ENCODE measurements at places on chromosomes 4 and X.

DNA sequence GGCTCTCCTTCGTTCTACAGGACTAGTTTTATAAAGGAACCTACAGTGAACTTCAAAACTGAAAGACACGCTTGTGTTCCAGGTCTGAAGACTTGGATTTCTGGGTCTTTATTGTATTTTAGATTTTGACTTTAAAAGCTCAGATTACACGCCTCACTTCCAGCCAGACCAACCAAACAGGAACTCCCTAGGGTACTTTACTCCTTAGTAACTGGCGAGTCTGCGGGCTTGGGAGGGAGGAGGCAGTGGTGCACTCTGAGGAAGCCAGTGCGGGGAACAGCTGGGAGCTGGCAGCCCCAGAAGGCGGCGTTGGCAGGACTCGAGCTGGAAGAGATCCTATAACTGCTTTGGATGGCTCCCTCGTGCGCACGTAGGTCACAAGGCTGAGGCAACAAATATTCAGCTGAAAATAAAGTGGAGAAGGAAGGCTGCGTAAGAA lies 391 bp upstream of the PHKA1 start:
- no peak for DNase-seq

- peak; percentile 56 for DNase-seq
Measured at GRCh38 chr4:15765910-15766697, 12.0 kb upstream of the CD38 start.

DNA sequence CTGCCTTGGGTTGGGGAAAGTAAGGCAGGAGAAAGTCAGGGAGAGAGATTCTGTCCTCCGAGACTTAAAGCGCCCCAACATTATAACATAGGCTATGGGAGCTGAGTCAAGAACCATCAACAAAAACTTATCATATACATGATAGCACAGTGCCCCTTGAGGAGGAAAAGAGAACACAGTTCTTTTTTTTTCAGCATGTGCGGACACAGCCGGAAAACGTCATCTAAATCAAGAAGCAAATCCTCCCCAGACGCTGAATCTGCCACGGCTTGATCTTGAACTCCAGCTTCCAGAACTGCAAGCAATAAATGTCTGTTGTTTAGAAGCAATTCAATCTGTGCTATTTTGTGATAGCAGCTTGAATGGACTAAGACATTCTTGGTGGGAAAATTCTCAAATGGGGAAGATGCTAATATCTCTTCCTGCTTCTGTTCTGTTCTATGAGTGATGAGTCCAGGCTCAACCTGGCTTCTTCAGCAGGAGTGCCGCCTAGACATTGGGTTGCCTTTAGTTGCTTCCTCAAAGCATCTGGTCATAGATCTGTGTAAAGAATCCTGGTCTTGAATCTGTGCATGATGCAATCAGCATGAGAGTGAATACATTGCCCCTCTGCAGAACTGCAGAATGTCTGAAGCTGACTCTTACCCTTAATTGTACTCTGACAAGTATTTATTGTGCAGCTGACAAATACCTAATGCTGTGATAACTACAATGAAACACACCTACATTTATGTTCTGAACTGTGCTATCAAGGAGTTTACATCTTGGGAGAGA lies 549.8 kb upstream of the PRKX start:
- no peak for DNase-seq

DNA sequence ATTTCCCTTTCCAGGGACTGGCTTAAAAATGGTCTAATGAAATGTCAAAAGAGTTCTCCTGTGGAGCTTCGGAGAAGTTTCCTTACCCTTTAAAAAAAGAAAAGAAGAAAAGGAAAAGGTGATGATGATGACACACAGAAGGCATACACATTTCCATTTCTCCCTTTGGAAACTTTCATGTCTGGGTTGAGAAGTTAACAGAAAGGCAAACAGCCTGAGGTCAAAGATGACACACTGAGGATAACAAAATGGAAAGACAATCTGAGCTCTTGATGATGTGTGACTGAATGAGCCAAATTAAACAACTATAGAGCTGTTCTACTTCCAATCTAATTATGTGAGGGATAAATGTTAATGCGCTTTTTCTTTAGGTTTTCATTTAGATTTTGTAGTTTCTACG lies 32.2 kb downstream of the NFXL1 start:
- DNase-seq = no peak

DNA sequence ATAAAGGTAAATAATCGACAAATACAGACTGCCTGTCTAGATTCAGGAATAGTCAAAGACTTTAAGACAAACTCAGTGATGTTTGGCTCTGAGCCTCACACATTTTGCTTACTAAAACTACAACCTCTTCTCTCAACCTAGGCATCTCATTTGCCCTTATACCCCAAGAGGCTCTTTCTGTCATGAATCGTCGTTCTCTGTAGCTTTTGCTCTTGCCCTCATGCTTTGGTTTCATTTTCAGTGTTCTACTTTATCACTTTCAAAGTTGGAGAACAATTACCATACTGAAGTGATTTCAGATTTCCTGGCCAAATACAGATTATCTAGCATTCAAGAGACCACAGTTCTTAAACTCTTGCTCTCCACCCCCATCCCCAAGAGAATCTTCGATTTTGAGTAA lies 114.1 kb upstream of the RAP2C start:
- no peak for DNase-seq

DNA sequence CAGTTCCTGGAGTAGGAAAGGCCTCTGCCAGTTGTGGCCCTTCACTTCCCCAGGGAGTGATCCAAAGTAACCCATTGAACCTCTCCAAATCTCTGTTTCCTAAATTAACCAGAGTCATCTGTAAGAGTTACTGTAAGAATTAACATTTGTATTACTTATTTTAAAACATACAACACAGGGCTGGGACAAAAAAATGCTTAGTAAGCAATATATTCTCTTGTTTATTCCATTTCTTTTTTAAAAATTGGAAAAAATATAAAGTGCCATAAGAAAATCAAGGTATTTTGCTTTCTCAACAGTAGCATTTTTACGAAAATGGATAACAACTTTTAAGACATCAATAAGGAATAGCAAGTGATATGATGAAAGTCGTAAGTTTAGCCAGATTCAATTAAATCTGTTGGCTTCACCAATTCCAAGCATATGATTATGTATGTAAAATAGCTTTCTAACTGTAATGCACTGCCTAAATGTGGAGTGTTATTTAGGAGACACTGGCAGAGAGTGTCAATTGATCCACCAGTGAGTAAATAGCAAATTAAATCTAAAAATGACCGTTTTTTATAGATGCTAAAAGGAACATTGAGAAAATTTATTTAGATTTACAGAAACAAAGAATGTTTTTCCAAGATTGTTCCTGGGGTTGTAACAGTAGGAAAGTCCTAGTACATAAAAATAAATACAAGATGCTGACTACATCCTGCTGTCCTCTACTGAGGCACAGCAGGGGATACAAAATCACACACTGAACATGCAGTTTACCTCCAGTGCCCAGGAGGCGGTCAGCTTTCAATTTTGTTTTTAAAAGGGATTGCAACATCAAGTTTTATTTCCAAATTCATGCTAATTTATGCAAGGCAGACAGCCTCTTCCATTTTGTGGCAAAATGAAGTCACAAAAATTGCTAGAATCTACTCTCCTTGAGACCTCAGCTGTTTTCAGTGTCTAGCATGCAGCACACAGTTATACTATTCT lies 53.7 kb downstream of the GPM6A start:
- no peak for DNase-seq

DNA sequence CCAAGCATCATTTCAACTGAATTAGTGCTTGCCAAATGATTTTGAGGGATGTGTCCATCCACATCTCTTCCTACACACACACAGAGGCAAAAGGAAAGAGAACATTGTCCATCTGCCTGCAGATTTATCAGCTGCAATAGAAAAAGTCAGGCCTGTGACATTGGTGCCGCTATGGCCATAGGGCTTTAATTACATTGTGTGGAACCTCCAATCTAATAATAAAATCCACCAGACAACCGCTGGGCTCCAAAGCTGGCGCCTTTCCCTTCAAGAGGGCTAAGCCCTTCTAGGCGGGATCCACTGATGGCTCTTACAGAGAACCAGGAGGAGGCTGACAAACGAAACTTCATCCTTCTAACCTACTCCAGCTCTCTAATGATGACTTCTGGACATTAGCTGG lies 60.6 kb downstream of the PHOX2B start:
- DNase-seq = no peak

DNA sequence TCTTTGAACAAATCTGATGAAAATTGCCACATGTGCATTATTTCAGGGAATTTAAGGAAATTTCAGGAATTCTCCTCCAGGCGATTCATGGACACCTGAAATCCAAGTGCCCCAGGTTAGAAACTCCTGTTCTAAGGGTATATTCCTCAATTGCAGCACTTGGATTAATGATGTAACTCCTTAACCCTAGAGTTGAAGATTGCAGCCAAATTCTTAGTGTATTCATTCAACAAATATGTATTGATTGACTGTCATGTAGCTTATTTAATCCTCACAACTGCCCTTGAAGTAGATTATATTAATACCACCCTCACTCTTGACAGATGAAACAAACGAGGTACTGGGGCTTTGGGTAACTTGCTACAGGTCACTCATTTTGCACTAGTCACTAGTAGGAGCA lies 11.3 kb downstream of the CETN2 start:
- DNase-seq = no peak

- no peak for DNase-seq
Measured at GRCh38 chrX:20240201-20240600, 26.5 kb downstream of the RPS6KA3 start.

DNA sequence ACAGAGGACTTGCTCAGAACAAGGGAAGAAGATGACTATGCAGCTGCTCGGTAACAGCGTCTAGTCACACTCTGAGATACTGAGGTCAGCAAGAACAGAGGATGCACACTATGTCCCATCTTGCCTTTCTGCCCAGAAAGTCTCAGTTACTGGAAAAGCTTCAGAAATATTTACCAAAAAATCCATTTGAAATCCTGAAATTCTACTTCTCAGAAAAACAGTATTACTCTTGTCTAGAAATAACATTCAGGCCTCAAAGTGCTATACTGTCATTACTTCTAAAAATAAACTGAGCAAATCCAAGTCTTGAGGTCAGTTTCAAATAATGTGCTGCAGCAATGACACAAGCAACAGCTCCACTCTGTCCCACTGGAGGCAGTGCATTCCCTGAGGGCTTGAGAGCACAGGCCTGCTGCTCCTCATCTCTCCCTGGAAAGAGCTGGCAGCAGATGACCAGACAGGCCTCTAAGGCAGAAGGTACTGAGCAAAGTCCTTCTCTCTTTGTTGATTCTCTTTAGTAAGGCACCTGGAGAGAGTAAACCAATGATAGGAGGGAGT lies 76.9 kb downstream of the CAMK2D start:
- DNase-seq = peak; percentile 22

DNA sequence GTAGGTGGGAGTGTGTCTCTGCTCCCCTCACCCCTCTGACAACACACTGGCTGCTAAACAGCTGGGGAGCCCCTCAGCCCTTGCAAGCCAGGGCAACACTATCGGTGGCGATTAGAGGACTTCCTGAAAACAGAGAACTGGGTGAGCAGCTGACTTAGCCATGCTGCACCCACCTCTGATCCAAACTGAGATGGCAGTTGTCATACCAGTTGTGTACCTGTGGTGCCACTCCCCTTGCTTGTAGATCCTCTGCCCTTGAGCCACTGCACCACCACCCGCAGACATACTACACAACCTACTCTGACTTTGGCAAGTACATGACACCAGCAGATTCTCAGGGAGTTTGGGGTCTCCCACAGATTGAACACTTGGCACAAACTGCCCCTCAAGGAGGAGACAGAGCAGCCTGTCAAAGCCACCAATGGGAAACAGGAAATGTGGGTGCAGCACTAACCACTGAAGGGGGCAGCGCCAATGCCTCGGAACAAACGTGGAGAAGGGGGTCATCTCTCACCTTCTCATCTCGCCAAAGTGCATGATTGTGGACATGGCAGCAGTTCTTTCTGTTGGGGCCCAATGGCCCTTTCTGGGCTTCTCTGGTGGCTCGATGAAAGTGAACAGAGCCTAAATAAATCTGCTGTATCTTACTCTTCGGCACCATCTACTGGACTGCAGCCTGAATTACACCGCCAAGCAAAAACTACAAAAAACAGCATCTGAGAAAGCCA lies 119.8 kb downstream of the NEK1 start:
- DNase-seq = peak; percentile 52

GRCh38 chr4:37639551-37640285 lies 46.5 kb downstream of the RELL1 start:
- DNase-seq = no peak

- DNase-seq = peak; percentile 64
Measured at GRCh38 chr4:140152013-140152703, 1.8 kb downstream of the MAML3 start.

DNA sequence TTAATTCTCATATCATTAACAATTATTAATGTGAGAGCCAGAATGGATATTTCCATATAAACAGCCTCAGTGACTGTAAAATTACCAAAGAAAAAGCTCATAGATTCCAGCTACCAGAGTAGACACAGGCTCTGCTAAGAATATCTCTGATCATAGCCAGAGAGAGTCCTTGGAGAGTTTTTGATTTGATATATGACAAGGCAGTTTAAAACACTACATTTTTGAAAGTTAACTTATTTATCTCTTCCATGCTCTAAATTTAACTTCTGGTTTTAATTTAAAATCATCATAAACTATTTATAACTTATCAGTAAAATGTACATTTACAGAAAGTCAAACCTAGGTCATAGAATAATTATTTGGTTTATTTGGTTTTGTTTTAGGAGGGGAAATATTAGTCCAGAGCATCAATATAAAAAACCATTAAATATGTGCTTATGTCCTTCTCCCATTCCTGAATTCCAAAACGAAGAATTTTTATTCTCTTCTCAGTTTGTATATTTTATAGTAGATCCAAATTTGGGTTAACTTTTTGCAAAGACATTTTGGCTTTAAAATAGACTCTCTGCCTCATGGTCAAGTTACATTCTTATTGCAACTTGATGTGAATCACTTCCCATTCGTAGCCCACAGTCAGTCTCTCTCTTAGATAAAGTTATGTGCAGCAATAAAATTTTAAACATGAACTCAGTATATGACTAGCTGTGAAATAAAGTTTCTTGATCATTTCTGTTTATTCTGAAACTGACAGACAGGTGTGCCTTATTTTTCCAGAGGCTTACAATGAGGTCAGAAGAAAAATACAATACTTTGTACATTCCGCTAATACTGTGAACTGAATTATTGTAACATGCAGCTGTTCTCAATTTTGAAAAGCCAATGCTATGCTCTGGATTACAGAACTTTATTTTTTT lies 267.1 kb downstream of the PAPSS1 start:
- no peak for DNase-seq

- no peak for DNase-seq
Measured at GRCh38 chr4:10015140-10015753, 6.0 kb downstream of the SLC2A9 start.

DNA sequence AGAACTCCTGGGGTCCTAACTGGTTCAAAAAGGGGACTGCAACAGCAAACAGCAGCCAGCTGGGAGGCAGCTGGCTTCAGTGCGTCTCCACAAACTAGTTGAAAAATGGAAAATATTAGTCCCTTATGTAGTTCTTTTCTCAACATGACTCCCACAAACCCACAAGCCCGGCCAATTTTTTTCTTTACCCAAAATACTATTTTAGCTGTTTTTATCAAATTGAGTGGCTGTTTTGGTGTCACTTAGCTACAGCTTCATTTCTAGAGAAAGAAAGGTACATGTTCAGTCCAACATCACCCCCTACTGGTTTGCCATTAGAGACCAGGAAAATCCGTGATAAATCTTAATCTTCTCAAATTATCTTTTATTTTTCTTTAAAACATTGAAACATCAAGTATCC lies 97.2 kb downstream of the GUCY2F start:
- DNase-seq = no peak

GRCh38 chr4:168560184-168561180 lies 63.6 kb downstream of the PALLD start:
- DNase-seq = no peak
